ENCODE measurements at places on chromosomes 6 and 20. TPM values are rescaled to one million over a fixed set of nuclear protein-coding genes. Genes with fewer than 3 reads are reported as not detected.

- H3K4me3 ChIP-seq = no peak overlapping the region
- H3K4me1 ChIP-seq = peaks cover 21% of the 10 kb centered on the region
- H3K27me3 ChIP-seq = no peaks in the 10 kb centered on the region
Measured at GRCh38 chr6:44653091-44653490, 265.6 kb downstream of the CDC5L start.

GRCh38 chr20:41696428-41696827 is 78.3 kb upstream of the CHD6 start:
- no peaks in the 10 kb centered on the region for H3K36me3 ChIP-seq
- no peak overlapping the region for H3K4me3 ChIP-seq
- H3K27ac ChIP-seq = no peak overlapping the region
- peaks cover 3% of the 10 kb centered on the region for H3K4me1 ChIP-seq

DNA sequence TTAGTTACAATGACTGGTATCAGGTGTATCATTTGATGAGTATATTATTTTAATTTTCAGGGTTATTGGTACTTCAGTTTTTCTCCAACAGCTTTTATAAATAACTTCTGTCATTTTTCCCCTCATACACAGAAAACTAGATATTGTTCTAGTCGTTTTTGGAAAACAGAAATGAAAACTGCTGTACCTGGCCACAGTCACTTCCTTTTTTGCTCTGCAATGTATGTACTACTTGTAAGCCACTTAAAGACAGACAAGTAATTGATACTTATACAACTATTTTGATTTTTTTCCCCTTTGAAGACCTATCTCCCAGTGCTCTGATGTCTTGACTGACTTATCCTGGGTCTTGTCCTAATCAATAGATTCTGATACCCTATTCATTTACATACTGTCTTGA is 218.6 kb upstream of the RUNX2 start:
- no peaks in the 10 kb centered on the region for H3K36me3 ChIP-seq
- H3K4me3 ChIP-seq = no peak overlapping the region
- no peak for DNase-seq
- no peak overlapping the region for H3K27ac ChIP-seq
- H3K27me3 ChIP-seq = no peaks in the 10 kb centered on the region

GRCh38 chr6:132330759-132331158 is 70.5 kb downstream of the MOXD1 start:
- H3K4me1 ChIP-seq = peaks cover 27% of the 10 kb centered on the region
- H3K27ac ChIP-seq = no peak overlapping the region
- no peak overlapping the region for H3K4me3 ChIP-seq
- DNase-seq = peak; percentile 44

GRCh38 chr6:135145063-135145800 is 35.9 kb upstream of the MYB start:
- peak; percentile 58 for DNase-seq
- H3K36me3 ChIP-seq = no peaks in the 10 kb centered on the region
- H3K27ac ChIP-seq = no peak overlapping the region

GRCh38 chr6:117613920-117614560 is 11.7 kb upstream of the GOPC start:
- no peaks in the 10 kb centered on the region for H3K4me1 ChIP-seq
- no peak for DNase-seq
- no peaks in the 10 kb centered on the region for H3K36me3 ChIP-seq
- no peaks in the 10 kb centered on the region for H3K27me3 ChIP-seq
- H3K4me3 ChIP-seq = no peak overlapping the region
- no peak overlapping the region for H3K27ac ChIP-seq

DNA sequence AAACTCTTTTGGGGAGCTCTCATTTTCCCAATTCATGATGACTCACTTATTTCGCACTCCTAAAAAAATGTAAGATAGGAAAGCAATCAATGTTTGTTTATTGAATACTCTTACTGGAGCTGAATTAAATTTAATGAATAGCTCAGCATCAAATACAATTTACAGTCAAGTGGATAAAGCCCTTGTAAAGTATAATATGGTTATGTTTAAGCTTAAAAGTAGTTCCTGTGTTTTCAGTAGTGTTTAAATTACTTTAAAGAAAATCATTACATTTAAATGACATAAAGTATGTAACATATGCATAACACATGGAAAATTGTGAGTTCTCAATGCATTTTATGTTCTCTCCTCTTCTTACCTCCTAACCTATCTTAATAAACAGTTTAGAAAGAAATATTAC is at the start of gene OR2B3:
Gene OR2B3 (minus strand): TSS at position 101 of the 400 bp plus-strand sequence. CDS start 65 bp downstream, at position 36.
- no peak within 1 kb of the TSS for H3K4me3 ChIP-seq
- no peaks in the 10 kb centered on the region for H3K4me1 ChIP-seq
- H3K36me3 ChIP-seq = no peaks in the 10 kb centered on the region
- DNase-seq = no peak
- no peak within 1 kb of the TSS for H3K27ac ChIP-seq
- peaks cover 33% of the 10 kb centered on the region for H3K27me3 ChIP-seq

Gene SYS1
- 32.5 TPM for total RNA-seq

Gene PGC
- not detected for total RNA-seq

Gene MYB
- 4.4 TPM for total RNA-seq

Gene LINC00237
- not detected for total RNA-seq

Gene GPSM3
- 7.1 TPM for total RNA-seq

Gene TMEM200A
- total RNA-seq = 0.40 TPM

Gene C6orf118
- total RNA-seq = not detected

All from PC-3 (cell line).